Stimulated activated CD8-positive, alpha-beta memory T cell treated with anti-CD3 and anti-CD28 coated beads, Interleukin-4, amount 100 ng/mL, for 48 hours (primary cell): ENCODE measurements at places on chromosomes 16 and 17.

DNA sequence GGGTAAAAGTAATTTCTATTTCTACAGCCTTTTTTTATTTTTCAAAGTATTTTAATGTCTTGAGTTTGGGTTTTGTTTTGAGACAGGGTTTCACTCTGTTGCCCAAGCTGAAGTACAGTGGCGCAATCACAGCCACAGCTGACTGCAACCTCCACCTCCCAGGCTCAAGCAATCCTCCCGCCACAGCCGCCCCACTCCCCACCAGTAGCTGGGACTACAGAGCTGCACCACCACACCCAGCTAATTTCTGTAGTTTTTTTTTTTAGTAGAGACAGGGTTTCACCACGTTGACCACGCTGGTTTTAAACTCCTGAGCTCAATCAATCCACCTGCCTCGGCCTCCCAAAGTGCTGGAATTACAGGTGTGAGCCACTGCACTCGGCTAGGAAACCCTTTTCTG lies 44.0 kb downstream of the TUBD1 start:
- peak; percentile 81 for DNase-seq

- no peak for DNase-seq
Observed at GRCh38 chr17:51736356-51736755, 422.2 kb downstream of the CA10 start.

- peak; percentile 74 for DNase-seq
Observed at GRCh38 chr16:55035029-55035428, 104.4 kb downstream of the IRX5 start.

DNA sequence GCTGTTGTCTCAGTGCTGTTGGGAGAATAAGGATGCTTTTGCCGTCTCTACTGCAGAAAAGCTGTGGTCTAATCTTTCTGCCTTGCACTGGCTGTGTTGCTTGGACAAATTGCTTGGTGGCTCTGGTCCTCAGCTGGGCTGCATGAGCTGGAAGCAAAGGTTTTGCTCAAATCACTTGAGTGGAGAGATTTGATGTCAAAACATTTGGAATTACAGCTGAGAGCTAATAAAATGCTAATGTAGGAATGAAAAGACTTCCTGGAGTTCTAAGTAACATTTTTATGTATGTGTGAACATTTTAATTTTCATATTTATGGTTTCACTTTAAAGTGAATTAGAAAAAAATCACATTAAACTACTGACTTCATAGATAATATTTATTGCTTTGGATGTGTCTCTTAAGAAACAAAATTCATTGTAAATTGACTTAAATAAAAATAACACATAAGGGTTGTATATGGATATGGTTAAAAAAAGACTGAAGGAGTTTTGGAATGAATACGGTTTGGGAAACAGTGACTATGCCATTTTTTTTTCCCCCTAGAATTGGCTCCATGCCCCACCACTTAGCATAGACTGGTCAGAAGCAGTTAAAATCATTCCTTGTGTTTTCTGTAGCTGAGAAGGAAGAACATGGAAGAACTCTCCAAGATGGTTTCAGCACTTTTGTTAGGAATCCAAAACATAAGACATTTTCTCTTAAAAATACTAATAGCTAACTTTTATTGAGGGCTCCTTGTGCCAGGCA lies 39.2 kb upstream of the FAM20A start:
- no peak for DNase-seq

- no peak for DNase-seq
Observed at GRCh38 chr17:78479369-78479768, 97.8 kb downstream of the DNAH17 start.

DNA sequence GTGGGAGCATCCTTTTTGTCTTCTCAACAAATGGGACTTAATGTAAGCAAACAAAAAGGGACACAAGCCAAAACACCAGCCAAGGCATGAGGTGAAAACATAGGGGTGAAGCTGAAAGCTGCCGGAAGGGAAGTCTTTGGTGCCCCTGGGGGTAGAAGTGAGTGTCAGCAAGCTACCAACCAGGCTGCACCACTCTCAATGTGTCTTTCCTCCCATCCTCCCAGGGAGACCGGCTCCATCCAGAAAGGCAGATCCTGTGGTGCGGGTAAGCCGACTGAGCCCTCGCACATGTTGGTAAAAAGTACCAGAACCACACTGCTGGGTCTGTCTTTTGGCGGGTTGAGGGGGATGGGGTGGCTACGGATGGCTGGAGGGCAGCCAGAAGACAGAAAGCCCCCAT lies 52.0 kb upstream of the SREBF1 start:
- DNase-seq, result no peak

- no peak for DNase-seq
Observed at GRCh38 chr16:55964923-55965475, 89.8 kb upstream of the CES5A start.

- DNase-seq, result no peak
Observed at GRCh38 chr16:25896411-25896810, 204.7 kb downstream of the HS3ST4 start.

DNA sequence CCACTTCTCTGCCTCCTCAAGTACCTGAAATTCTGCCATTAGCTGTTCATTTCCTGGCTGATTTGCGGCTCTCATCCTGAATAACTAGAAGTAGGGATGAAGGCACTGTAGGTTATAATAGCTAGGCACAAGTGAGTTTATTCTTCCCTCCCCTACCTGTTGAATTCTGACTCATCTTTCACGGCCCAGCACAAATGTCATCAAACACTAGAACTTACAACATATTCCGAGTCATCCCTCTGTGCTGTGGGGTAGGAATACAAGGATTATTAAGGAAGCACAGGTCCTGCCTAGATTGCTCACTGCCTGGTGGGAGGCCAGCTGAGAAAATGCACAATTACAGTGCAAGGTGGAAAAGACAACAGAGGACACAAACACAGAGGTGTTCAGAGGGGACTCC lies 103.7 kb upstream of the ASIC2 start:
- DNase-seq, result no peak

GRCh38 chr17:78735832-78736525 lies 46.1 kb downstream of the CYTH1 start:
- DNase-seq, result peak; percentile 22

GRCh38 chr17:226108-227077 lies 44.9 kb upstream of the DOC2B start:
- DNase-seq, result no peak

DNA sequence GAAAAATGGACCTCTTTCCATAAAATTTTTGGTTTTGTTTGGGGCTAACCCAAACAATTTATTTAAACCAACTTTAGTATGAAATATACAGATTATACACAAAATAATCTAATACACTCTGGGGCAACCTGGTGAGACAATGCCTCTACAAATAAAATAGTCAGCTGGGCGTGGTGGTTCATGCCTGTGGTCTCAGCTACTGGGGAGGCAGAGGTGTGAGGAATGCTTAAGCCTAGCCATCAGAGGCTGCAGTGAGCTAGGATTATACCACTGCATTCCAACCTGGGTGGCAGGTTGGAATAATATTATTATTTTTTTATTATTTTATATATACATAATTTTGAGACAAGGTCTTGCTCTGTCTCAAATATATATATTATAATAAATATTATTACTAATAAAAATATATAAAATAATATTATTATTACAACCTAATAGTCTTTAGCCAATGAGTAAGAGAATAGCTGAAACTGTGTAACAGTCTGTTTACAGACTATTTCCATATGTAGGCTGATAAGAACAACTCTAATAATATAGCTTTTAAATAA lies 50.5 kb downstream of the GLG1 start:
- DNase-seq, result no peak

DNA sequence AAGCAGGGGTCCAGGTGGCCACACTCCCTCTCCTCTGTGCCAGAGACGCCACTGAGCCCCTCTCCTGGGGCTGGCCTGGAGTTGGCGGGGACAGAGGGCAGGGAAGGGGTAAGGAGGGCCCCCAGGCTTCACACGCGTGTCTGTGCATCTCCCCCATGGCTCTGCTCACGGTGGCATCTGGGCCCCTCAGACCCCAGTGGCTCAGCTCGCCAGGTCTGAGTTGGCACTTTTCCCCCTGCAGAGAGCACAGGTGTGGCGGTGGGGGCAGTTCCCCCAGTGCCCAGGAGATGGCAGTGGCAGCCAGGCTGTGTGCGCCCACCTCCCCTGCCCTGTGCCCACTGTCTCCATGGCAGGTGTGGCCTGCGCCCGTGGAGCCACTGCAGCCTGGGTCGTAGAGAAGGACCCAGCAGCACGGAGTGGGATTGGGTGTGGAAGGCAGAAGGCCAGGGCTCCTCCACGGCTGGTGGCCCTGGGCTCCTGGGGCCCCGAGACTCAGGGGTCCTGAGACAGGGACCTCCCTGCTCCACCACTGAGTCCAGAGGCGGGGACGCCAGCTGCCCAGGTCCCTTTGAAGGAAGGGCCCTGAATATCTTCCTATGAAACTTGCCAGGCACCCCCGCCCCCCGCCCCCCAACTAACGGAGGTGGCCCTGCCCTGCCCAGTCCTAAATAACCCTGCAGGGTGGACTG lies 4.3 kb upstream of the APRT start:
- peak; percentile 79 for DNase-seq

- no peak for DNase-seq
Observed at GRCh38 chr17:68257934-68258333, 10.1 kb downstream of the AMZ2 start.

GRCh38 chr17:82491533-82491932 lies 28.0 kb upstream of the FOXK2 start:
- no peak for DNase-seq

DNA sequence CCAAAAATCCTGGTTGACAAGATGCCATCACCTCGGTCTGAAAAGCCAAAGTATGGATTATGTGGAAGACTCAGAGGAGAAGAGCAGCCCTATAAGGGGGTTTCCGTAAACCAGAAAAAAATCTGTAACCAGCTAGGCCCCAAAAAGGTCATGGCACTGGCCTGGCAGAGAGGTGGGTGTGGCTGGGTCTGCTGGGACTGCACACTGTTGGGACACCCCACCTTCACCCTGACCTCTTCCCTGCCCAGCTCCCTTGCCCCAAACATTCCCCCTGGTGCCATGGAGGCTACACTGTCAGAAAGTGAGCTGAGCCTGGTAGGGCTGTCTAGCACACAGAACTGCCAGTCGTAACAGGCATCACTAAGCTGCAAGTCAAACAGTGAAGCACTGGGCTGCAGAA lies 6.5 kb downstream of the SLC47A2 start:
- DNase-seq, result no peak

DNA sequence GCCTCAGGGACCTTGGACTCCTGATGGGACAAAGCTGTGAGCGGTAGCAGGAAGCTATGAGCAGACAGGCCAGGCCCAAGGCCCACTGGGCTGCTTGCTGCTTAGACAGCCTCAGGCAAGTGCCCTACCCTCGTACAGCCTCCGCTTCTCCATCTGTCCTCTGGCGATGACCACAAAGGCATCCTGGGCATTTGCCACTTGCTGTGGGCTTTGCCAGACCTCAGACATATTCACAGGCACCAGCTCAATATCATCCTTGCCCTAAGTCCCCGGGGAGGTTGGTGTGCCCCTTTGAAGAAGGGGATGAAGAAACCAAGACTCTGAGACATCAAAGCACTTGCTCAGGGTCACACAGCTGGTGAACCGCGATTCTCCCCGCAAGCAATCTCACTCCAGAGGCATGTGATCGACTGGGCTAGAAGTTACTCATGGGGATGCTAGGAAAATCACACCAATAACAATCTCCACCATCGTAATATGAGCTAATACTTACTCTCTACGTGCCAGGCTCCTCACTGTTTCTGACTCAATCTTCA lies 21.7 kb downstream of the PPL start:
- no peak for DNase-seq
